ENCODE measurements at places on chromosomes 6 and 20. TPM values are rescaled to one million over a fixed set of nuclear protein-coding genes. Genes with fewer than 3 reads are reported as not detected.

THBD gene
- under 0.01 TPM for total RNA-seq

LY86 gene
- not detected for total RNA-seq

VNN1 gene
- total RNA-seq, result not detected

ARHGAP40 gene
- total RNA-seq, result not detected

SLC44A4 gene
- 0.36 TPM for total RNA-seq

CAGE1 gene
- total RNA-seq, result not detected

COL21A1 gene
- total RNA-seq, result not detected

FGD2 gene
- not detected for total RNA-seq

TLDC2 gene
- total RNA-seq, result 0.18 TPM

- no peak overlapping the region for H3K4me3 ChIP-seq
- no peaks in the 10 kb centered on the region for H3K36me3 ChIP-seq
- H3K27ac ChIP-seq, result no peak overlapping the region
- H3K27me3 ChIP-seq, result peaks cover 6% of the 10 kb centered on the region
These were observed 29.8 kb downstream of the ANKEF1 start for GRCh38 chr20:10064611-10065010.

DNA sequence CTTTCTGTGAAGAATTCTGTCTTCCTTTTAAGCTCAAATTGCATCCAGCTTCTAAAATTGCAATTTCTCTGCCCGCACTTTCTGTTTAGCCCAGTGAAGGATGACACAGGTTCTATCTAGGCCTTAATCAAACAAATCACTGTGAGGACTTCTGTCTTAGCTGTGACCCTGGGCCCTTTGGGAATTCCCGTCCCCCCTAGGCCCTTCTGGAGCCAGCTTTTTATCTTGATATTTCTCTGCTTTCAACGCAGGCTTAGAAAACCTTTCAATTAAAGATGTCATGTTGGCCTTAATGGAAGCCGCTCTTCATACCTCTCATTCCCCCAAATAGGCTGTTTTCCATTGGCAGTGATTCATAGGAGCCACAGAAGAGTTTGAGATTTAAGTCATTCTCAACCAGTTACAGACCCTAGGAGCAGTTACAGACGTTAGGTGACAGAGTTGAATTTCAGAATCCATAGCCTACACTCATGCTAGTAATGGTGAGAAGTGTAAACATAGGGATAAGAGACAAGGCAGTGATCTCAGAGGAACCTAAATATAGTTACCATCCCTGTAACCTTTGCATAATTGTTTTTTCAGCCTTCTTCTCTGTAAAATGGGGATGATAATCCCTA, 74.8 kb upstream of the FLRT3 start:
- no peak overlapping the region for H3K27ac ChIP-seq
- H3K4me1 ChIP-seq, result peaks cover 2% of the 10 kb centered on the region
- no peak overlapping the region for H3K4me3 ChIP-seq

- no peak overlapping the region for H3K4me3 ChIP-seq
- DNase-seq, result no peak
- 0 out of 2 replicates have a peak, but pooled peaks cover 2% of the 10 kb centered on the region for H3K36me3 ChIP-seq
- peaks cover 2% of the 10 kb centered on the region for H3K27me3 ChIP-seq
These were observed 11.0 kb downstream of the MMP24 start for GRCh38 chr20:35237486-35237885.

DNA sequence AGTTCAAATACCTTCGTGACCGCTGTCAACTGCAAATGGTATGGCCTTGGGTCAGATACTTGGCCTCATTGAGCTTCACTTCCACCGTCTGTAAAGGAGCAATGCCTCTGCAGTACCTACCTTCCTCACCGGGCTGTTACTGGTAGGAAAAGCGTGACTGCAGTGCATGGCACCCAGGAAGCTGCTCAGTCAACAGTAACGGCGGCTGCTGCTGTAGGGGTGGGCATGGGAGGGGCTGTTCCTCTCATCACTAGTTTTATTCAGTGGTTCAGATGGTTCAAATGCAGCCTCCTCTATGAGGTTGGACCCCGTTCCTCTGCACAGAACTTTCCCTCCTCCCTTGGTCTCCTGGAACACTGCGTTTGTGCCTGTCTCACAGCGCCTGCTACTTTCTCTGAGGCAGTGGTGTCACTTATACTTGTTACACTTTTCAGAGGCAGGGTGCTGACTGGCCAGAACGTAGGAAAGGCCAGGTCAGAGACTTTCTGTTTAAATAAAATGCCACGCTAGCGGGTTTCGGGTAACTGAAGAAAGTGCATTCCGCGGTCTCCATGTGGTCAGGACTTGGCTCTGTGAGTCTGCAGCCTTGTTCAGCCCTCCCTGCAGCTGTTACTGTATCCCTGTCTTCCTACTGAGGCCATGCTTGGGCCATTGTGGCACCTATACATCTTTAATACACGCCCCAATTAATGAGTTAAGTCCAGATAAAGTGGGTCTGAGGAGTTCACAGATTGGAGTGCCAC, 279.6 kb downstream of the NRN1 start:
- H3K4me3 ChIP-seq, result no peak overlapping the region
- no peaks in the 10 kb centered on the region for H3K27me3 ChIP-seq
- DNase-seq, result peak; percentile 21
- H3K27ac ChIP-seq, result no peak overlapping the region

GRCh38 chr20:43770342-43770741, 43.5 kb upstream of the GTSF1L start:
- no peak overlapping the region for H3K27ac ChIP-seq
- no peaks in the 10 kb centered on the region for H3K4me1 ChIP-seq
- H3K4me3 ChIP-seq, result no peak overlapping the region
- peaks cover 7% of the 10 kb centered on the region for H3K27me3 ChIP-seq

DNA sequence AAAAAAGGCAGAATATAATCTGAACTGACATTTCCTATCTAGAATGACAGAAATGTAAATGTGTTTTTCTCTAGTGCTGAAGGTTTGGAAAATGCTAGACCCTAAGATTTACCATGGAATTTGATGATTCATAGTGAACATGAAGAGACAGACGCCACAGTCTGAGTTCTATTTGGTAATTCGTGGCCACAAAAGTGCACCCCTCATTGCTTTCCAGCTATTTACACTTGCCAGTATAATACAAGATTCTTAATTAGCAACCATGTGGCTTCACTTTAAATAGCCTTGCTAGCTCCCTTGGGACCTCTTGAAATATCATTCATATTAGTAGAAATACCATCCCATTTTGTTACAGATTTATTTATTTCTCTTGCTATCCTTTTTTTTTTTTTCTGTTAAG, 636.8 kb downstream of the PRKN start:
- H3K36me3 ChIP-seq, result no peaks in the 10 kb centered on the region
- H3K27me3 ChIP-seq, result no peaks in the 10 kb centered on the region
- no peaks in the 10 kb centered on the region for H3K4me1 ChIP-seq
- H3K4me3 ChIP-seq, result no peak overlapping the region

DNA sequence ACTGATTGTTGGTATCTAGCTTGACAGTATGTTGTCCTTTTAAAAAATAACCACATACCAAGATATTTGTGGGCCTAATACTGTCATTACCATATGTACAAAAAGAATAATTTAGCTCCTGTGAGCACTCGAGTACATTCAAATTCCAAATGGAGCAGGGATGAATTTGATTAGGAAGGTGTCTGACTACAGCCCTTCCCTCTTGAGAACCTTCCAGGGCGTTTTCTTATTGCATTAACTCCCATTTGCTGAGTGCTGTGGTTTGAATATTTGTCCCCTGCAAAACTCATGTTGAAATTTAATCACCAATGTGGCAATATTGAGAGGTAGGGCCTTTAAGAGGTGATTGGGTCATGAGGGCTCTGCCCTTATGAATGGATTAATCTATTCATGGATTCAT, 76.9 kb upstream of the RALY start:
- peaks cover 5% of the 10 kb centered on the region for H3K27me3 ChIP-seq
- H3K27ac ChIP-seq, result no peak overlapping the region
- H3K36me3 ChIP-seq, result no peaks in the 10 kb centered on the region
- no peak for DNase-seq

GRCh38 chr20:10020937-10021336, 13.8 kb upstream of the ANKEF1 start:
- peaks cover 4% of the 10 kb centered on the region for H3K27me3 ChIP-seq
- H3K4me1 ChIP-seq, result no peaks in the 10 kb centered on the region
- no peak overlapping the region for H3K27ac ChIP-seq
- H3K36me3 ChIP-seq, result no peaks in the 10 kb centered on the region

- H3K36me3 ChIP-seq, result no peaks in the 10 kb centered on the region
- peaks cover 2% of the 10 kb centered on the region for H3K27me3 ChIP-seq
- no peaks in the 10 kb centered on the region for H3K4me1 ChIP-seq
- H3K4me3 ChIP-seq, result no peak overlapping the region
These were observed 395.9 kb downstream of the PREX1 start for GRCh38 chr20:48431653-48432493.

DNA sequence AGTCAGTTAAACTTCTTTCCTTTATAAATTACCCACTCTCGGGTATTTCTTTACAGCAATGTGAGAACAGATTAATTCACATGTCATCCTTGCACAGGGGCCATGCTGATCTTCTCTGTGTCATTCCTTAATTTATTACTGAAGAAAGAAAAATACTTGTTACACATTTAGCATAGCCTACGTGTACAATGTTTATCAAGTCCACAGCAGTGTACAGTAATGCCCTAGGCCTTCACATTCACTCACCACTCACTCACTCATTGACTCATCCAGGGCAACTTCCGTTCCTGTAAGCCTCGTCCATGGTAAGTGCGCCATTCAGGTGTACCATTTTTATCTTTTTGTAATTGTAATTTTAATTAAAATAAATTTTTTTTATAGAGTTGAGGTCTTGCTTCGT, 73.6 kb downstream of the RSPH3 start:
- no peaks in the 10 kb centered on the region for H3K36me3 ChIP-seq
- no peaks in the 10 kb centered on the region for H3K27me3 ChIP-seq
- H3K27ac ChIP-seq, result no peak overlapping the region
- DNase-seq, result peak; percentile 91

GRCh38 chr6:33768644-33769120, 20.2 kb downstream of the LEMD2 start:
- DNase-seq, result peak; percentile 77
- no peaks in the 10 kb centered on the region for H3K27me3 ChIP-seq
- H3K27ac ChIP-seq, result peak overlapping the region; percentile 31
- H3K4me3 ChIP-seq, result no peak overlapping the region

DNA sequence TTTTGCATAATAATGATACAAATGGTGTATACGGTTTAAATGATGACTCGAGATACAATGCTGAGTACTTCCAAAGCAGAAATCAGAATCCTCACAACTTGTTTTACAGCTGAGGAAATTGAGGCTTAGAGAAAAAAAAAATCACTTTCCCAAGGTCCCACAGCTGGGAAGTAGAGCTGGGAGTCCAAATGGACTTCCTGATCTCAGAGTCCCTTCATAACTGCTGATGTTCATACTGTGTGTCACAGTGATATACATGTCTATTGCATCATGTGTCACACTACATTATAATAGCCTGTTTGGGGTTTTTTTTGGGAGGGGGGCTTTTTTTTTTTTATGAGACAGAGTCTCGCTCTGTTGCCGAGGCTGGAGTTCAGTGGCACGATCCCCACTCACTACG, 8.5 kb downstream of the HM13 start:
- peaks cover 3% of the 10 kb centered on the region for H3K4me1 ChIP-seq
- H3K4me3 ChIP-seq, result no peak overlapping the region
- H3K36me3 ChIP-seq, result peaks cover 27% of the 10 kb centered on the region
- no peak overlapping the region for H3K27ac ChIP-seq
- no peaks in the 10 kb centered on the region for H3K27me3 ChIP-seq

DNA sequence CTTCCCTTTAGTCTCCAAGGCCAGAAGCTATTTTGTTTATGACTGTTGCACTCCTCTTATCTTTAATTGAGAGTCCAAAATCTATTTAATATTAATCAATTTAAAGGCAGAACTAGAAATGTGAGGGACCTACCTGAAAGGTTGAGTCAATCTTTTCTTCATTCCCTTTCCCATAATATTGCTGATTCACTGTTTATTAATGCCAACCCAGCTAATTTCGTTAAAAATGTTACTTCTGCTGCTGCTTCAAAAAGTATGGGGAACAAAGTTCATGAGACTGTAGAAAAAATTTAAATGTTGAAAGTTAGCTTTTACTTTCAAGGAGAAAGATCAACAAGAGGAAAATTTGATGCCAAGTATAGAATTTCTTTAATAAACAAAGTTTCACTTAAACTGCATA, 365.3 kb downstream of the TENT5A start:
- H3K4me1 ChIP-seq, result no peaks in the 10 kb centered on the region
- H3K4me3 ChIP-seq, result no peak overlapping the region
- H3K27ac ChIP-seq, result no peak overlapping the region
- H3K27me3 ChIP-seq, result no peaks in the 10 kb centered on the region

- H3K4me3 ChIP-seq, result no peak overlapping the region
- H3K4me1 ChIP-seq, result peaks cover 1% of the 10 kb centered on the region
- no peaks in the 10 kb centered on the region for H3K27me3 ChIP-seq
These were observed 243.5 kb downstream of the GMPR start for GRCh38 chr6:16481697-16482399.

GRCh38 chr6:121550491-121551010, 115.1 kb downstream of the GJA1 start:
- H3K36me3 ChIP-seq, result no peaks in the 10 kb centered on the region
- H3K4me3 ChIP-seq, result no peak overlapping the region
- H3K4me1 ChIP-seq, result peaks cover 4% of the 10 kb centered on the region
- H3K27ac ChIP-seq, result peak overlapping the region; percentile 74
- H3K27me3 ChIP-seq, result no peaks in the 10 kb centered on the region

GRCh38 chr6:56647172-56647762, 4.6 kb upstream of the DST start:
- peaks cover 14% of the 10 kb centered on the region for H3K4me1 ChIP-seq
- H3K36me3 ChIP-seq, result peaks cover 16% of the 10 kb centered on the region
- no peaks in the 10 kb centered on the region for H3K27me3 ChIP-seq
- no peak for DNase-seq

DNA sequence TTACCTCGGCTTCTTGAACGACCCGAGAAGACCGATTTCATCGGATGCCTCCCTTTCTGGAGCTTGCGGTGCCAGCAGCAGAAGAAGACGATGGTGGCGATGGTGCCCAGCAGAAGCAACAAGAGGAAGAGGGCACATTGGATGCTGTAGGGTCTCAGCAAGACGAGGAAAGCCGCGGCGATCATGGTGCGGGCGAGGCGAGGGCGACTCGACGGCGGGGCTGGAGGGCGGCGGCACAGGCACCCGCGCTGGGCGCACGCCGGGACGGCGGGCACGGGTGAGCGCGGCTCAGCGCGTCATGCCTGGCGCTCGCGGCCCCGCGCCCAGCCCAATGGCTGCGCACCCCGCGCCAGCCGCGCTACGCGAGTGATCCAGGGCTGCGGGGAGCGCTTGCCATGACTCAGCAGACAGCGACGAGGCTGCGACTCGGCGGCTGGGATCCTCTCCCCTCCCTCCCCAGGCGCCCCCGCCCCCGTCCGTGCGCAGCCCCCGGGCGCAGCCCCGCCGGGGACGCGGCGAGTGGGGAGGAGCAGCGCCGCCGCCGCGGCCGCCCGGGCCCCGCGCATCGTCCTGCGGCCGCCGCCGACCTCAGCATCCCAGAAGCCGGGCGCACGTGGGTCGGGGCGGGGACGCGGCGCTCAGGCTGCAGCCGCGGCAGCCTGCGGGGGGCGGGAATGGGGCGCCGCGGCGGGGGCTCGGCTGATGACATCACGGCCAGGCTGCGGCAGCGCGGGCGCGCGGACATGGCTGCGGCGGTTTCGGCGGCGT, at the start of gene BEND6:
Gene BEND6 (plus strand): TSS at position 705 of the 768 bp plus-strand sequence. CDS start 26,704 bp downstream, outside the sequence.
- peak within 1 kb of the TSS; percentile 94 for H3K27ac ChIP-seq
- no peaks in the 10 kb centered on the region for H3K27me3 ChIP-seq
- peaks cover 3% of the 10 kb centered on the region for H3K36me3 ChIP-seq
- H3K4me3 ChIP-seq, result peak within 1 kb of the TSS; percentile 88
